ENCODE measurements at places on chromosomes 5 and 9.

DNA sequence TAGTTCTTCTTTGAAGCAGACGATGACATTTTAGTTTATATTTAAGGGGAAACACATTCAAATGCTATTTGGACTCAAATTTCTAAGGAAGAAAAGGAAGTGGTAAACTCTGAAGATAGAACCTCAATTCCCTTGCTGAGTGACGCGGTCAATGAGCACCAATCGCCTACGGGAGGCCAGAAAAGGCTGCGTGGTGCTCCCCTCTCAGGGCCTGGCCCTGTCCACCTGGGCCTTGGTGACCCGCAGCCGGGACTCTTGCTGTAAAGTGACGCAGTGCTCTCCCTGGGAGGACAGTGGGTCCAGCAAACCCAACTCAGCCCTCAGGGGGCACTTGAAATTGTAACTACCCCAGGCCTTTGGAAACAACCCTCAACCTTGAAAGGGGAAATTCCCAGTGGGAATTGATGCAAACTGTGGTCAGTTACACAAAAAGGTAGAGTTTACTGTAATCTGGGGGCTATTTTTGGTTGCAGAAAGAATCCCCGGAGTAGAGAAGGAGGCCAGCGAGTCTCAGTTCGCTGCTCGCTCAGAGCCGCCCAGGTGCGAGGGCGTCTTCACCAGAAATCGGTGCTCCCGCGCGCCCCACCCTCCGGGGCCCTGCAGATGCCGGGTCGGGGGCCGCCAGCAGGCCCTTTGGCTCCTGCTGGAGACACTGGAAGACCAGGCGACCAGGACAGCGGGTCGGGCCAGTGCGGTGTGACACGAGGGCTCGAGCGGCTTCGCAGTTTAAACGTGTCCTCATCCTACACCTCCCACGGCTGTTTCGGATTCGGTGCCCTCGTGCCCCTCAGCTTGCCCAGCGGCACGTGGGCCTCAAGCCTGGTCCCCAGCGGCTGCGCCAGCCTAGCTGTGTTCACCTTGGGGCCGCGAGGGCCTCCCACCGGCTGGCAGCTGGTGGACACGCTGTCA lies 1.4 kb upstream of the ANKRD33B start:
- DNase-seq: no peak

GRCh38 chr5:135015942-135016341 lies 18.1 kb downstream of the PITX1 start:
- no peak for DNase-seq

GRCh38 chr5:5954275-5954598 lies 424.1 kb downstream of the MED10 start:
- no peak for DNase-seq

DNA sequence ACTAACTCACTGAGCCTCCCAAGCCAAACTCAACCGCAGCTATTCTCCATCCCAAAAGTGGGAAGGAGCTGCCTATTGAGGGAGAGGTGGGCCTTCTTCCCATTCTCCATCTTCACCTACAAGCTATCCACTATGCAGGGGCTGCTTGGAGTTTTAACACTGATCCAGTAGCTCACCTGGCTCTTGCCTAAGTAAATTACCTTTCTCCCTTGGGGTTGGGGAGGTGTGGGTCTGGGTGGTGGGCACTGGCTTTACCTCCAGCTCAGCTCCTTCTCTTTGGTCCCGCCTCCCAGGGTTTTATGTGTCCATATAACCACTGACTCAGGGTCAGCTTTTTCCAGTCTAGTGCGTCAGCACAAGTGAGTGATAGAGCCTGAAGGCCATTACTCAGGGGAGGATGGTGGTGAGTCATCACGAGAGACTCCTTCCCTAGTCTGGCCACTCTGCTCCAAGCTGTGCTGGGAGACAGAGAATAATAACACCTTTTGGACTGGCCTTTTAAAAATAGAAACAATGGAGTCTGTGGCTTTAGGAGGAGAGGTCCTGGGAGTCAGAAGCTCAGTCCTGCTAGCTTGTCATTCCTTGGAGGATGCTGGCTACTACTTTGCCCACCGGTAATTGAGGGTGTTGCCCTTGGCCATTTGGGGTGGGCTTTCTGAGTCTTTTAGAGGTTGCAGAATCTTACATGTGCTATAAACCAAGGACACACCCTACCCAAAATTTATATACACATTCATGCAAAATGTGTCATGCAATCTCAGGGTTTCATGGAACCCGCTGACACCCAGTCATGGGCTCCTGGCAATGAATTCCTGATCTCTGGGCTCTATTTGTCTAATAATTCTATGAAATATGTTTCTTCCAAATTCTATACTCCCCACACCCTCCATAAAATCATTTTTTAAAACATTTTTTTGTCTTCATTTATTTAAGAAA lies 35.6 kb upstream of the ATP6V1G1 start:
- peak; percentile 94 for DNase-seq

- DNase-seq: no peak
Measured at GRCh38 chr9:79813258-79813638, 241.5 kb downstream of the TLE4 start.

- no peak for DNase-seq
Measured at GRCh38 chr5:94674490-94675382, 56.3 kb downstream of the SLF1 start.

GRCh38 chr5:150407096-150407720 lies 5.5 kb downstream of the CD74 start:
- no peak for DNase-seq

- no peak for DNase-seq
Measured at GRCh38 chr5:14674983-14675854, 10.7 kb downstream of the OTULIN start.

GRCh38 chr9:95649801-95650213 lies 133.0 kb upstream of the PTCH1 start:
- DNase-seq: no peak

DNA sequence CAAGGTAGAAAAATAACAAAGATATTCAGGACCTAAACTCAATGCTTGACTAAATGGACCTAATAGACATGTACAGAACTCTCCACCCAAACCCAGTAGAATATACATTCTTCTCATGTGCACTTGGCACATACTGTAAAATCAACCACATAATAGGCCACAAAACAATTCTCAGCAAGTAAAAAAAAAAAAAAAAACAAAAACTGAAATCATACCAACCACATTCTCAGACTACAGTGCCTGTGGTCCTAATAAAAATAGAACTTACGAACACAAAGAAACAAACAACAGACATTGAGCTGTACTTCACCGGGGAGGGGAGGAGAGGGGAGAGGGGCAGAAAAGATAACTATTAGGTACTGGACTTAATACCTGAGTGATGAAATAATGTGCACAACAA lies 114.1 kb upstream of the CD180 start:
- DNase-seq: no peak

DNA sequence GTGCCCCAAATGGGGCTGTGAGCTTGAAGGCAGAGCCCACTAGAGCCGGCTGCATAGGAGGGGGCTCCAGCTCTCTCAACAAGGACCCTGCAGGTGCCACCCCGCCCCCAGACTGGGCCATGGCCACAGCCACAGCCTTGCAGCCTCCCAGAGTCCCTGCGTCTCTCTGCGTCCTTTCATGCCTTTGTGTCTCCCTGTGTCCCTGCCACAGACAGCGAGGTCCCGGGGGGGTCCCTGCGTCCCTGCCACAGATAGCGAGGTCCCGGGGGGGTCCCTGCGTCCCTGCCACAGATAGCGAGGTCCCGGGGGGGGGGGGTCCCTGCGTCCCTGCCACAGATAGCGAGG lies 6.3 kb downstream of the NOXA1 start:
- DNase-seq: no peak

DNA sequence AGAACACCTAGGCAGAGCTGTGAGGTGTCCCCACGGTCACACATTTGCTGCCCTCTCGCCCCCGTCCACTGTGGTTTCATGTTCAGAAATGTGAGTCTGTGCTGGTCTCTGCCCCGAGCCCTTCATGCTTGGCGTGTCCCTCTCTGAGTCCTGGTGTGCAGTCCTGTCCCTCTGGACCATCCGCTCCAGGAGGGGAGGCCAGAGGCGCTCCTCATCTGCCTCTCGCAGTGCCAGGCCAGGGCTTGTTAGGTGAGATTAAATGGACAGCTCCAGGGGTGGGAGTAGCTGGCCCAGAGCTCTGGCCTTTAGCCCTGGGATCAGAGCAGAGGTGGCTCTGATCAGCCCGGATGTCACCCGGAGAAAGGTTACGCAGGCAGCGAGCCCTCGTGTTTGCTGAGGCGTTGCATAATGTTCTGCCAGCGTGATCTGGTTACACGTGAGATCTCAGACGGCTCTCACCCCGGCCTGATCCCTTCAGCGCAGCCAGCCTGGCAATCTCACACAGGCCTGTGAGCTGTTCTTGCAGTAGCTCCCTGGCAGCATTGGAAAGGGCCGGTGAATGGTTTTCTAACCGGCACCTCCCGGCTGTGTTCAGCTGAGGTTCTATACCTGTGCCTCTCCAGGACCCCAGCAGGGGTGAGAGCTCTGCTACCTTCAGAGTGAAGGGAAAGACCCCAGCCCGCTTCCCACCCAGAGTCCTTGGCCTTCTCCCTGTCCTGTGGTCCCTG lies 24.5 kb downstream of the PTGES2 start:
- DNase-seq: no peak

GRCh38 chr9:98330831-98331230 lies 75.4 kb upstream of the TBC1D2 start:
- DNase-seq: no peak

- no peak for DNase-seq
Measured at GRCh38 chr5:8720506-8720905, 825.4 kb downstream of the SEMA5A start.

- no peak for DNase-seq
Measured at GRCh38 chr9:28925157-28925556, 1351.9 kb upstream of the C9orf72 start.

- no peak for DNase-seq
Measured at GRCh38 chr5:110824936-110825441, 86.2 kb downstream of the SLC25A46 start.

Measured in fibroblast of the conjunctiva (primary cell).